ENCODE measurements at places on chromosomes 5 and 9.

- no peak for DNase-seq
These were observed 59.9 kb downstream of the HABP4 start for GRCh38 chr9:96509848-96510247.

DNA sequence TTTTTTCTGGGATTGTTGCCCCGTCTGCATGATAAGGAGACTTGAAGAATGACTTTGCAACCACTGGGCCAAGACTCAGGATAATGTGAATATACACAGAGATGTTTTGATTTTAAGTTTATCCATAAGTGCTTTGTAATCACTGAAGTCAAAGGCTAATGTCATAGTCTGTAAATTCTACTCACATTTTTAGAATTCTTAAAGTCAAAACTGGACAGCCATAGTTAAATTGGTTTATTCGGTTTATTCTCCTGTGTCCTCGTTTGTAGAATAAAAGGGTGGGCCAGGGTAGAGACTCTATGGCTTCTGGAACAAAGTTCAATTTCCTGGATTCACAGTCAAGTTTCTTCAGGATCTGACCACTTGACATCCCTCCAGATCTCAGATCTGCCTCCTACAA lies 327.7 kb upstream of the TNC start:
- no peak for DNase-seq

DNA sequence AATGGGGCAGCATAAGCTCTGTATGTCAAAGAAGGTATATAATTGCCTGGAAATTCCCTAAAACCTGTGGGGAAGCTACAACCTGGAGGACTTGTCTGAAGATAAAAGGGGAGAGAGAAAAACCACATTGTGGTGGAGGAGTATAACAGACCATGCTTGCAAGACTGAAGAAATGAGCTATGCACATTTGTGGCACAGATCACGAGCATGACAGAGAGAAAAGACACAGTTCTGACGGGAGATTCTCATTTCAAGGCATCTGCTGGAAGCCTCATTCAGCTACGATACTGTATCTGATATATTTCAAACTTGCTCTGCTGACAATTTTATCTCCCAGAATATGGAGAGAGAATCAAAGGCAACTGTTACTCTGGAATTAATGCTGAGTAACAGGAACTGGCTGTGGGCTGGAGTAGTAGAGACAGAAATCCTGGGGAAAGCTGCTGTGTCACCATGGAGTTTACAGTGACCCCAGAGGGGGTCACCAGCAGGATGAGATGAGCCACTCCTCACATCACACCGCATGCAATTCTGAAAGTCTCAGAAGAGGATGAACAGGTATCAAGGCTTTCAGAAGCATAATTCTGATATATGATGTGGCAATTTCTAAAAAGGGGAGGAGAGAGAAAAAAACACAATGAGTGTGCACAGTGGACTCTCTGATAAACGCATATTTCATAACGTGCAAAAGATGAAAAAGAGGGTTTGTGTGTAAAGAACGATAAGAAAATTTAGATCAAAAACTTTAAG lies 528.8 kb downstream of the IRX1 start:
- no peak for DNase-seq

DNA sequence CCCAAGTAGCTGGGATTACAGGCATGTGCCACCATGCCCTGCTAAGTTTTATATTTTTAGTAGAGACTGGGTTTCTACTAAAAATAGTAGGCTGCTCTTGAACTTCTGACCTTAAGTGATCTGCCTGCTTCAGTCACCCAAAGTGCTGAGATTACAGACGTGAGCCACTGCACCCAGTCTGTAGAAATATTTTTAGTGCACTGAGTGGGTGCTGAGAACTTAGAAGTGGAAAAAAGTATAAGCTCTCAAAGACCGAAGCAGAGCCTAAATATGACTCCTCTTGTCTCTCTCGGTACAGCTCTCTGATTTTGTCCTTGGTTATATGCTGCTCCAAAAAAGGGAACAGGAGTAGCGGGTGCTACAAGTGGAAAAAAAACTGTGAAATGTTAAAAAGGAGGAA lies 353.8 kb upstream of the IZUMO3 start:
- DNase-seq = no peak

GRCh38 chr5:12242950-12243888 lies 339.0 kb upstream of the CTNND2 start:
- DNase-seq = peak; percentile 71

DNA sequence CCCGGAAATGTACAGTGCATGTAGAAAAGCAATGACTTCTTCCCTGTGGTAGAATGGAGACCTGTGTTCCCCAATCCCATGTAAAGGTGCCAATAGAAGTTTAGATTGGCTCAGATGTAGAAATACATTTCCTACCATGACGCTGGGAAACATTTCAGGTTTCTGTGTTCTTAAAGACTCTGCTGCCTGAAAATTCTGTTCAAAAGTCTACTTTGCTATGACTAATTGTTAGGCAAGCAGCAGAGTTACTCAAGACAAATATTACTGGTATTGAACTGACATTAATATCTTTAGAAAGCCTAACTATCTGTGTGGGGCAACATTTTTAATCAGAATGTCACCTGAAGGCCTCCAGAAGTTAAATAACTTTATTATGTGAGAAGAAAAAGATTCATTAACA lies 75.5 kb upstream of the ELL2 start:
- peak; percentile 70 for DNase-seq

DNA sequence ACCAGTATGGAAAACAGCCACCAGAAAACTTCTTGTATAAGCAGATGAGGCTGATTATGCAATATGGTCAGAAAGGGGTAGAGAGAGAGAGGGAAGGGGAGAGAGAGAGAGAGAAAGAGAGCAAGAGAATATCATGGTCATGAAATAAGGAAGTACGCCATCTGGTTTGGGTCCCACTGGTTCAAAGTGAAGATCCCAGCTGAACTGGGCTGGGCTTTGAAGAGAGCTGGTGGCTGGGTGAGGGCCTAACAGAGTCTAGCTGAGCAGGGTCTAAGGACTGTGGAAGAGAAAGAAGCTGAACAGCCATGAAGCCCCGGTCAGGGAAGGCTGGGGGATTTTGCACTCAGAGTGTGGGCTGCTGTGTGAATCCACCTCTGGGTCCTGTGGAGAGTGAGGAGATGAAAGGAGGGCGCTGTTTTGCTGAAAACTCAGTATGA lies 14.6 kb downstream of the TRIM14 start:
- DNase-seq = no peak

DNA sequence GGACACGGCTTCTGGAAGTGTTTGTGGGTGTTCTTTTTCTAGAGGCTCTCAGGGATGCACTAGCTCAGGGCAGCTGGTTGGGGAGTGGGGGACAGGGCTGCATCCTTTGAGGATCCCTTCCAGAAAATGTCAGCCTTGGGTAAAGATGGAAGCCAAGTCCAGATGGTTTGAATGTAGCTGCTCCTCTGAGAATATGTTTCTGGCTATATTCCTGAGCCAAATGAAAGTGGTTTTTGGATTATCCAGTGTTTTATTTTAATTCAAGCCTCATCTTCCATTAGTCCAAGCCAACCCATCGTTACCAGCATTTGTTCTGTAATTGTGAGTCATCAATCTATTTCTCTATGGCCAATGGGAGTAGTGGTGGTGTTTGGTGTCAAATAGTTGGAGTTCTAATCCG lies 70.4 kb downstream of the SPRY4 start:
- no peak for DNase-seq

- no peak for DNase-seq
These were observed 9.7 kb upstream of the PSMD5 start for GRCh38 chr9:120852240-120853010.

DNA sequence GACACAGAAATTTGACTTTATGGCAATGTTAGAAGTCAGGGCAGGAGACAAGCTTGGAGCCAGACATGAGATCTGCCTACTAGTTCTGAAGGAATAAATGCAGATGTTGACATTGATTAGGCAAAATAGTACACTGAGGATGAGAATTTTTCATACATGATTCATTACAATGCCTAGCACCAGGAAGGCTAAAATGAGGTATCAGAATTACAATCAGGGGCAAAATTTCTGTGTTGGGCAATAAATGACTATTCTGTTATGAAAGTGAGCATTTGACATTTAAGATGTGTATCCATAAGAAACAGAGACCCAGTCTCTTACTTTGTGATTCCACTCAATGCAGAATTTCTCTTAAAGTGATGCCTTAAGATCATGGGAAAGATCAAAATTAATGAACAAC lies 92.4 kb upstream of the CDH10 start:
- no peak for DNase-seq

DNA sequence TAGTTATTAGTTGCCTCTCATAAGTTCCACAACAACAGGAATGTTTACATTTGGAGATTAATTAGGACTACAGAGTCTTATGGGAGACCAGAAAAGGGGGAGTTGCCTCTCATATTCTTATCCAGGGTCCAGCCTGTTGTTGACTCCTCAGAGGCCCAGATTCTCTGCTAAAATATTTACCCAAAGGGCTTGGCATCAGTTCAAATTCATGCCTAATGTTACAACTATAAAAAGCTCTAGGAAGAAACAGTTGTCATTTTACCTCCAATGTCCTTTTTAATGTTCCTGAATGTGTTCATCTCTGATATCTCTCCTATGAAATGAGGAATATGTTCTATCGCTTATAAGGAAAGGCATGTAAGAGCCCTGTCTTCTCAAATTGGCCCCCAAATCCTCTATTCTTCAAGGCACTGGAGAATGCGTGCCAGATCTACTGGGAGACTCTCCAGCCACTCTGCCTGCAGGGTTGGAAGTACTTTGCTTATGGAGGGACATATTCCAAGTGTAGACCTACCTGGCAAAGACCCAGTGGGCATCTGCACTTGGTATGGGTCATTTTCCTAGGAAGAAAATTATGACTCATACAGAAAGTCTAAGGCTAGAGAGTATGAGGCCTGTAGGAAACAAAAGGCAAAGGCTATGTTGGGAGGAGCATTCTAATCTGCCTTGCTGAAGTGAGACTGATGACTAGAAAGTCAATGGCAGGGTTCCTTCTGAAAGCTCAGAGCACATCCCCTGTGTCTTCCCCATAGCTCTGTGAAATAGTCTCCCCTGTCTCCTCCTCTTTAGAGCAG lies 192.6 kb downstream of the ESM1 start:
- peak; percentile 44 for DNase-seq

- DNase-seq = no peak
These were observed 1.5 kb downstream of the CSF2 start for GRCh38 chr5:132074772-132075718.

- DNase-seq = no peak
These were observed 8.9 kb downstream of the ZFAND5 start for GRCh38 chr9:72356041-72356582.

GRCh38 chr9:71908825-71909224 lies 2.2 kb downstream of the ABHD17B start:
- DNase-seq = no peak

GRCh38 chr5:91328743-91329142 lies 54.4 kb downstream of the ARRDC3 start:
- DNase-seq = no peak

DNA sequence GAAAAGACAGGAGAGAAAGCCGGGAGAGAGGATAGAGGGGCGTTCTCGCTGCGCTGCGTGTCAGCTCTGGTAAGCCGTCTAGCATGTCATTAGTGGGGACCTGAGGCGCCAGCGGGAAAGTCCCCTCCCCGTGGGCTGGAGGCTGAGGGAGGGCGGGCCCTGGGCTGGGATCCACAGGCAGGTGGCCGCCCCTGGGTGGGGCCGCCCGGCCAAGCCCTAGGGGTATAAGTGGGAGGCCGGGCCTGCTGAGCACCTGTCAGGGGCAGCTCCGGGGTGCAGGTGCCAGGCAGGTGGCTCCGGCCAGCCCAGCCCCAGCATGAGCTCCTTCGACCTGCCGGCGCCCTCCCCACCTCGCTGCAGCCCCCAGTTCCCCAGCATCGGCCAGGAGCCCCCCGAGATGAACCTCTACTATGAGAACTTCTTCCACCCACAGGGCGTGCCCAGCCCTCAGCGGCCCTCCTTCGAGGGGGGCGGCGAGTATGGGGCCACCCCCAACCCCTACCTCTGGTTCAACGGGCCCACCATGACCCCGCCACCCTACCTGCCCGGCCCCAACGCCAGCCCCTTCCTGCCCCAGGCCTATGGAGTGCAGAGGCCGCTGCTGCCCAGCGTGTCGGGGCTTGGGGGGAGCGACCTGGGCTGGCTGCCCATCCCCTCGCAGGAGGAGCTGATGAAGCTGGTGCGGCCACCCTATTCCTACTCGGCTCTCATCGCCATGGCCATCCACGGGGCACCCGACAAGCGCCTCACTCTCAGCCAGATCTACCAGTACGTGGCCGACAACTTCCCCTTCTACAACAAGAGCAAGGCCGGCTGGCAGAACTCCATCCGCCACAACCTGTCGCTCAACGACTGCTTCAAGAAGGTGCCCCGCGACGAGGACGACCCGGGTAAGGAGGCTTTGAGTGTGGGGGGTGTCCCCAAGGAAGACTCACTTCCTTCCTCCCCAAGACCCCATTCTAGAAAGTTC lies at the start of gene FOXI1:
Gene FOXI1, plus strand, starts transcription at position 256 of the 970 bp plus-strand sequence. Its CDS starts 61 bp downstream, at position 317.
- no peak for DNase-seq

DNA sequence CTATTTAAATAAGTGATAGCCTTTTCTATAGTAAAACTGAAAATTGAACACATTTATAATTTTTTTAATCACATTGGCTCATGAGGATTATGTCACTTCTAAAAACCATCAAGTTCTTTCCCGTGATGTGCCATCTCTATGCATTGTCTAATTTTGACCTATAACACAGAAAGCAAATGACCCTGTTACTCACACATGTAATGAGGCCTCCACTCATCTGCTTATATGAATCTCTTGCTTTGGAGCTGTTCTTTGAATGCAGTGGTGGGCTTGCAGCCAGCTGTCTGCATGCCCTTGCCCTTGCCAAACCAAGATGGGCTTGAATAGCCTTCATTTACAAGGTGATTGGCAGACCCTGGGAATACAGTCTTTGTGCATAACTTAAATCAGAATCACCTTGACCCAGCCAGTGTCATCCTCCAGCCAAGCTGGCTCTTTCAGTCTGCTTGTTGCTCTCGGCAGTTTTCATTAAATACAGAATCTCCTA lies 163.2 kb downstream of the TRIO start:
- DNase-seq = peak; percentile 16

GRCh38 chr5:52870448-52870847 lies 82.7 kb downstream of the ITGA1 start:
- DNase-seq = peak; percentile 46

GRCh38 chr9:127905788-127906191 lies 6.4 kb upstream of the ST6GALNAC6 start:
- no peak for DNase-seq
